D721Med (cell line): ENCODE measurements at places on chromosomes 1 and 21.
A peak's percentile ranks its signal among the peaks of the same experiment; 100 is the strongest.

GRCh38 chr1:2460996-2461751 is 14.9 kb upstream of the PLCH2 start:
- DNase-seq: no peak

DNA sequence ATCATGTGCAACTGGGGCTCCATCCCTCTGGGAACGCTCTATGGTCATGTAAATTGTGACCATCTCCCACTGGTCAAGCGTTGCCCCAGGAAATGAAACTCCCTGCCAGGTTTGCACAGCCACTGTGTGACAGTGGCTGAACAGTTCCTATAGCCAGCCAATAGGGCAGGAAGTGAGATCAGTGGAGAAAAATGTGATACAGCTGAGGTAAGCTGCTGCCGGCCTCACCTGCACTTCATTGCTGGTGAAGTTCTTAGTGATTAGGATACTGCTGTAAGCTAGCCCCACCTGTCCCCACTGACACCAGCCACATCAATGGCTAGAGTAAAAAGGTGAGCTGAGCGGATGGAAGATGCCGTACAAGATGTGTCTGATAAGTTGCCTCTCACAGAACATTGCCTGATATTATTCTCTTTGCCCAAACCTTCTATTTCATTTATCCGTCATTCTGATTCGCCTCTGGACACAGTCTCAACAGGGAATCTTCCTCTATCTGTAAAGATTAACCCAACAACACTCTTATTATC is 38.4 kb upstream of the CDC42BPA start:
- no peak for DNase-seq

DNA sequence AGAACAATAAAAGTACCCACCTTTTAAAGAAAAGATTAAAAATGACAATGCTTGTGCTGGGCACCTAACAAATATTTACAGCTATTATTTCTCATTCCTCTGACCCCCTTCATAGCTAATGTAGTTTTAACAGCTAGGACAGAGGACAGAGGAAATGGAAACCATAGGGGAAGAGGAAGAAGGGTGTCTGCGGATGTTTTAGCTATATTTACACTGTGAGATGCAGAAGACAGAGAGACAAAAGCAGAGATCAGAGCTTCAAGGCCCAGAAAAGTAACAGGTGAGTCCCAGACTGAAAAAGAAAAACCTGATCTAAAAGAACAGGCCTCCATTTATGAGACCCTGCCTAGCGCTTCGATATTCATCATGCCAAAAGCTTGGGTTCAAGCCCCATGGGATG is 72.0 kb downstream of the ZNF281 start:
- no peak for DNase-seq

DNA sequence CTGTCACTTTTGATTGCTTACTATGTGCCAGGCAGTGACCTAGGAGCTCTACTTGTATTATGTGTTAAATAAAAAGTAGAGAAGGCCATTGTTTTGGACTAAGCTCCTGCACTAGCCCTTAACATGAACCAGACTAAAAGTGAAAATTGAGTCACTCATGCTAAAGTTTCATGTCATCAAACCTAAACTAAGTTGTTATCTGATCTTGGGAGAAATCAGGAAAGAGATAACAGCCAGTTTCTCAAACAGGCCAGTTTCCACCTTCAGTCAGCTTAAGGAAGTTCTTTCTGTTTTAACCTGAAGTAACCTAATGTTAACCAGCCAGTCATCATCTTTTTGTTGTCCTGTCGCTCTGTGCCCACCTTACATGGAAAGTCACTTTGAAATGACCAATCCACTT is 102.1 kb upstream of the MARK1 start:
- no peak for DNase-seq

DNA sequence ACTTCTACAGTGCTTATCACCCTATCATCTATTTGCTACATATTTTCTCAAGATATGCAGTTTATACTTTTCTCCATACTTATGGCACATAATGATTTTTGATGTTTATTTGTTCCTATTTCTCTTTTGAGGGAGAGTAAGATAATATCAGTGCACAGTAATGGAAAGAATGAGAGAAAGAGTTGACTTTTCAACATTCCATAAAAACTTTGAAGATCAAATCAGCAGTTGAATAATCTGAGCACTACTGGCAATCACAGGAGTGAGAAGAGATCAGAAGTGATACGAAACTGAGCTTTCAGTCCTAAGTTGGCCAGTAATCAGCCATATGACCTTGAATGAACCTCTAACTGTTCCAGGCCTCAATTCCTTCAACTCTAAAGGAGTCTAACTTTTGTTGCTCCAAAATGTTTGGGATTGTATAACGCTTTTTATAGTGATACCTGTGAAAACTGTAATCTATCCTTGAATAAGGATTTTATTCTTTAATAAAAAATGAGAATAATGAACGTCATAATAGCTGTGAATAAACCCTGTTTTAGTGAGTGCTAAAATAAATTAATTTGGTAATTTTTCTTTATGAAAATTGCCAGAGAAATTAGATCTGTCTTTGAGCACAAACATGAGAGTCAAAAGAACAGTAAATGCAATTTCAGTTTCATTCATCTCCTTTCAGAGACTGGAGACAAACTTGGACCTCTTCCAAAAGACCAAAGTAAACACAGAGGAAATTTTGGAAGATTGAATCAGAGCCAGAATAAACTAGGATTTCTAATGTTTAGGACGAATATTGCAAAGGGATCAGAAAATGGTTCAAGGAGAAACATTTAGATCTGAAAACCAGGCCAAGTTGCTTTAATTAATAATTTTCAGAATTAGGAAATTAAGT is 309.9 kb downstream of the ADGRL2 start:
- DNase-seq: no peak

- DNase-seq: no peak
Measured at GRCh38 chr21:28336314-28336713, 656.4 kb downstream of the LTN1 start.

DNA sequence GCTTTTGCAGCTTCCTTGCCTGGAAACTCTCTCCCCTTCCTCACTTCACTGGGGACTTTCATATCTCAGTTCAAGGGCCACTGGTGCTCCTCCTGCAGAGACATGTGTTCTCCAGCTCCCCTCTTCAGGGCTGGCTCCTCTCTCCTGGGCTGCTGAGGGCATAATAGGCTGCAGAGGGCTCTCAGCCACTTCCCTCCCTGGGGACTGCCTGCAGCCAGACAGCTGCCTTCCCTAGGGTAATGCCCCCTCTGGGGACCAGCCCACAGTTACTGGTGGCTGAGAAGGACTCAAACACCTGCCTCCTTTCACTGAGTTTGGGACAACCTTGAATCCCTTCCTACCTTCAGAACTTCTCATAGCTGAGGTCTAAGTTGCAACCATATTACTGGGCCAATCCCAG is 104.8 kb upstream of the POU3F1 start:
- no peak for DNase-seq

- no peak for DNase-seq
Measured at GRCh38 chr21:37994211-37994610, 78.0 kb upstream of the KCNJ6 start.

DNA sequence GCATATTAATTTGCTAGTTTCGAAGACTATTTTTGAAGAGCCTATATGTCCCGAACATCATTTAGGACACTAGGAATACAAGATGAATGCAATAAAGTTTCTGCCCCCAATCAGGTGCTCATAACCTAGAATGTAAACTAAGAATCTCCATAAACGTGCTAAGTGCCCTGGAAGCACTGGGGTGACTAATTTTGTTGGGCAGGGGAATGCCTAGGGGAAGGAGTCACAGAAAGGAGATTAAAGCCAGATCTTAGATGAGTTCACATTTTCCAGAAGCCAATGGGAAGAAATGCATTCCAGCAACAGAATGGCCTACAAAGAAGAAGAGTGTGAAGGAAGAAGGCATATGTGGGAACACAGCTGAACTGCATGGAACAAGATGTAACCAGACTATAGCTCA is 19.5 kb downstream of the SCYL3 start:
- DNase-seq: no peak

DNA sequence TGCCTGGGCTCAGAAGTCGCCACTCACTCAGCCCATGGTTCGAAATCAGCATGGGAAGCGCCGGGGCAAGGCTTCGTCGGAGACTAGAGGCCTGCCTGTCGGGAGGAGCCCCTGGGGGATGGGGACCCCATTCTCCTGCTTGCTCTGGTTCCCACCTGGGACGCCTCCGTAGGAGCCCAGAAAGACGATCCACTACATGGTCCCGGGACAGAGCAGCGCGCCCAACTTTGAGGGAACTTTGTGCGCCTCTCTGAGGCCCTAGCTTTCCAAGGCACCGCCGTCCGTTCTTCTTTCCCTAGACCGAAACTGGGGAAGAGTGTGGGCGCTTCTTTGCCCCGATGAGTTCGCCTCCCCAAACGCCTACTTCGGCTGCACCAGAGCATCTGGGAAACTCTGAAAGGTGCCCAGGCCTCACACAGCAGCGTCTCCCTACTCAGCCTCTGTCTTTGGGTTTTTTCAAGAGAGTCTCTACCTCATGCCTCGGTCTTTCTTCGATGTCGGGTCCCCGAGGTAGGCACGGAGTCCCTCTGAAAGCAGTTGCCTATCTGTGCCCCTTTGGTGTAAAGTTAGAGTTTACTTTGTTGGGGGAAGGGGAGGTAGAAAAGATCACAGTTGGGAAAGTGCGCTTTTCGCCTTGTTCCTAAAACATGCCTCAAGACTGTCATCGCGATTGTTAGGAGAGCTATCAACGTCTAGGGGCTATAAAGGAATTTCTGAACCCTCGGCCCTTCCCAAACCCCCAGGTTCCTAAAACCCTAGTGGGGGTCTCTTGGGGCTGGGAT is 14.0 kb downstream of the NR5A2 start:
- no peak for DNase-seq

DNA sequence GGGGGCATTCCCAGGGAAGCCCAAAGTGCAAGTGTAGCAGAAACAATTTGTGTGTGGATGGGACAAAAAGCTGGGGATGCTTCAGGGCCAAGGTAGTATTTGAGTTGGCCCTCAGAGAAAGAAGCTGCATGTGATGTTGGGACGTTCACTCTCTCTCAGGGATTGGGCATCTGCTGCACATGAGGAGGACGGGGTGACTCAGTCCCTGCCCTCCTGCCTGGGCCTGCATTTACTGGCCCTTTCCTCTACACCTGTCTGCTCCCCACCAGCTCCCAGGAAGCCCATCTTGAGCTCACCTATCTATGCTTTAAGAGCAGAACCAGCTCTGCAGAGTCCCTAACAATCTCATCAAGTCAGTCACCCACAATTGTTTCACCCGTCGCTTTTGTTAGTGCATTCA is 23.5 kb upstream of the MPZL1 start:
- no peak for DNase-seq

- DNase-seq: no peak
Measured at GRCh38 chr1:31955917-31956736, 18.0 kb upstream of the PTP4A2 start.

DNA sequence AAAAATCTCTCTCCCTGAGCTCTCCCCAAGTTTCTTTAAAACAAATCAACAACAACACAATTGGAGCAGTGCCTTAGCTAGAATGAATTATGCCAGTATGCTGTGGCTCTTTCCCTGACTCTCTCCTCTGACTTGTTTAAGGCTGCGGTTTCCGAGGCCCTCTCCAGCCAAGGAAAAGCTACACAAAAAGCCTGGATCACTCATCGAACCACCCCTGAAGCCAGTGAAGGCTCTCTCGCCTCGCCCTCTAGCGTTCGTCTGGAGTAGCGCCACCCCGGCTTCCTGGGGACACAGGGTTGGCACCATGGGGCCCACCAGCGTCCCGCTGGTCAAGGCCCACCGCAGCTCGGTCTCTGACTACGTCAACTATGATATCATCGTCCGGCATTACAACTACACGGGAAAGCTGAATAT is 1.9 kb downstream of the S1PR1 start:
- peak; percentile 58 for DNase-seq

DNA sequence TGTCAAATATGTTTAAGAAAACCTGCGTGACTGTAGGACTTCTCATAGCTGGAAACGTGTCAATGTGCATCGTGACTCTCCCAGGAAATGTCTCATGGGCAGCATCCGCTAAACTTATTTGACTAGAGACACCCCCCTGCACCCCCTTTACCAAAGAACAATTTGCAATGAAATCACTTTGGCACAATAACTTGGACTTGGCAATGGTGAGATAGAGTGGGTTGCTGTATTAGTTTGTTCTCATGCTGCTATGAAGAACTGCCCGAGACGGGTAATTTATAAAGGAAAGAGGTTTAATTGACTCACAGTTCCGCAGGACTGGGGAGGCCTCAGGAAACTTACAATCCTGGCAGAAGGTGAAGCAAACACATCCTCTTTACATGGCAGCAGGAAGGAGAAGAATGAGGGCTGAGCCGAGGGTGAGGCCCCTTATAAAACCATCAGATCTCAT is 13.8 kb downstream of the CLDN14 start:
- no peak for DNase-seq

DNA sequence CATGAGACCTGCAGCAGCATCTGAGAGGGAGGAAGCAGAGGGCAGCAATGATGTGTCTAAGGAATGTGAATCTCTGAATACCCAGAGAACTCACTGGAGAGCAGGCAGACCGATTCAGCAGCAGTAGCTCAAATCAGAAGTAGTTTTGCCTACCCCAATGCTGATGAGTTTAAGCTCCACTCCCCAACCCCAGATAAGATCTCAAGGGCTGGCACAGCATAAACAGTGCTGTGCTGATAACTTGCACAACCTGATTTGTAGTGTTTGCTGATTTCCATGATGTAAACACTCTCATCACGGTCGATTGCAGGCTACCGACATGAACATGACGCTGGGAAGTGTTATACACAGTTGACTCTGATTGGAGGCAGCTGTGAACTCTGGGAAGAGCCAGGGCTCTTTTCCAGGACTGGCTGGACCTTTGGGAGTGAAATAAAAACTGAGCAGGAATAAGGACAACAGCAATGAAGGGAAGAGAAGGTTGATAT is 11.2 kb upstream of the HMGCS2 start:
- DNase-seq: no peak

- no peak for DNase-seq
Measured at GRCh38 chr1:4778056-4778455, 123.6 kb downstream of the AJAP1 start.

DNA sequence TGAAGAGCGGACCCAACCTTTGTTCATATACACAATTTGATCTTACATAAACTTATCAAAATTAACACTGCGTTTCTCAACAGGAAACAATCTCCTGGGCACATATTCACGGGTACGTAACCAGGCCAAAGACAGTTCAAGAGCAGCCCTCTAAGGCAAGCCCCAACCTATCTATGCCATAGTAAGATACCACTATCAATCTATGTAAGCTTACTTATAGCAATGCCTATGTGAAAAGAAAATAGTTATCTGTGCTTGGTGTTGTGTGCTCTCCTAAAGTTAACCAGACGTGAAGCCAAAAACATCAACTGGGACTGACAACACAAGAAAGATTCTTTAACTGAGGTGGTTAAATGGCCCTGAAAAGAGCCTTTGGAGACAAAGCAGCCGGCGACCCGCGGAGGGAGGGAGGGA is 49.4 kb upstream of the BOLA1 start:
- DNase-seq: no peak

DNA sequence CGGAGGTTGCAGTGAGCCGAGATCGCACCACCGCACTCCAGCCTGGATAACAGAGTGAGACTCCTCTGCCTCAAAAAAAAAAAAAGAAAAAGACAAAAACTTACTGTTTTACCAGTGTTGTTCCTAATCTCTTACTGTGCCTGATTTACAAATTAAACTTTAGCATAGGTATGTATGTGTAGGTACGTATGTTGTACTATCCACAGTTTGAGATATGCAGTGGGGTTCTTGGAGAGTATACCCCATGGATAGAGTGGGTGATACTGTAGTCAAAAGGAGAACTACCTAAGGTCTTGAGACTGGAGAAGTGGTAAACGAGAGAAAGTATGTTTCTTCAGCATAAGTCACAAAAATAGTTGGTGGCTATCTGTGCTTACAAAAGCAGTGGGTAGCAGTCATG is 38.6 kb downstream of the RNF11 start:
- no peak for DNase-seq
